NT2/D1 (cell line): ENCODE measurements at places on chromosomes 2 and 18.
A peak's percentile ranks its signal among the peaks of the same experiment; 100 is the strongest.

DNA sequence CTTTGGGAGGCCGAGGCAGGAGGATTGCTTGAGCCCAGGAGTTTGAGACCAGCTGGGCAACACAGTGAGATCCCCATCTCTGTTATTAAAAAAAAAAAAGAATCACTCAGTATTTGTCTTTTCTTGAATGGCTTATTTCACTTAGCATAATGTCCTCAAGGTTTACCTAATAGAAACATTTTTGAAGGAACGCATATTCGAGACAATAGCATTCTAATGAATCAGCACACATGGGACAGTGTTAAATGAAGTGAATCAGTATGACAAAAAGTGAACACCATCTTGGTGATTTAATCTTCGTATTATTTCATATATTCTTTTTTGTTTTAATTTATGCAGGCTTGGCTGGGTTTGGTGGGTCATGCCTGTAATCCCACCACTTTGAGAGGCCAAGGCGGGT, 44.7 kb downstream of the WIPF1 start:
- no peak for DNase-seq

- peak; percentile 11 for DNase-seq
These were observed 306.1 kb downstream of the CPS1 start for GRCh38 chr2:210862283-210863065.

DNA sequence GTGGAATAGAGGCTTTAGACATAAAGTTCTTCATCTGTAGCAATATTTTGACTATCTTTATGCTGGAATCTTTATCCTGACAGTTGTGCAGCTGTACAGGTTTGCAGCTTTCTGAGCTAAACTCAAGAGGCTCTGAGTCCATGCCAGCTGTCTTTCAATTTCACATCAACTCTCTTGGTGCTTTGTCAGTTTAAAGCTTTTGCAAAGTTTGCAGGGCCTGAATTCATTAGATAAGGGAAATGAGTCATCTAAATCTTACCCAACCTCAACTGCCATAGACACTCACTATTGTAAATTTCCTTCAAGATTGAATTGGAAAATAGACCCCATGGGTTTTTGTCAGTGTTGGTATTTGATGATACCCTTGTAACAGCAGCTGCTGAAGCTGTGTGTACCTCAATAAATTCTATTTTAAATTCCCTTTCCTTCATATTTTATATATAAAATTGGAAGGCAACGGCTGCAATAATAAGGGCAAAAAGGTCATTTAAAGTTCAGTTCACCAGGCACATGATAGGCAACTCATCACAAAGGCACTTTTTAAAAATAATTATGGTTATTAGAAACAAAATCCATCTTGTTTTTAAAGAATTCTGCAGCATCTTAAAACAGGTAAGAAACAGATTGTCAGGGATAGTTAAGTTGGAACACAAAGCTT, 169.9 kb upstream of the SLC39A10 start:
- DNase-seq = no peak

DNA sequence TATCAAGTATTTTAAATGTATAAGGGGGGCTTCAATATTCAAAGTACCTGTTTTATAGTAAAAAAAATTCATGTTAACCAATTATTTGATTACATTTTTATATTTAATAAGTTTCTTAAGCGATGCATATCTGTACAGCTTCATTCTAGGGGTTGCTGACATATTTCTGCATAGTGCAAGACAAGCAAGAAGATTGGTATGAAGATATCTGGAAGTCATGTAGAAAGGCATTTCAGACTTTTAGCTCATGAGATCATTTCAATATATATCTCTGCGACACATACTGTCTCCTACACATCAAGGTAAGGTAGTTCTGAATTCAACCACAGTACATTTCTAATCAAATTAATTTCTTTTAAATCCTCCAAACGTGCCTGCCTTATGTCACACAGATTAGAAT, 73.1 kb downstream of the MEMO1 start:
- DNase-seq = no peak

DNA sequence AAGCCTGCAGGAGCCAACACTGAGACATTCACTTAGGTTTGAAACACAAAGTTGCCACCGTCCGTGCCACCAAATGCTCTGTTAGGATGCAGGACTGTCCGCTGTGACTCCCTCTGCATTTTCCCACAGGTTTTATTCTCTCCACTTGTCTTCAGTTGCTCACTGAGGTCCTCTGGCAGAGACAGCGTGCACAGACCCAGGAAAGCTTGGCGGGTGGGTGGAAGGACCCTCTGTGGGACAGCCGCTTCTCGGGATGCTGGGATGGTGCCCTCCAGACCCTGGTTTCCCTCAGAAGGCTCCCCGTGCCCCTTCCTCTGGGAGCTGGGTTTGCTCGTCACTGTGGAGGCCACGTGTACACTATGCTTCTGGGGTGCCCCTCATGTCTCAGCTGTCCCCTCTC, 733.6 kb downstream of the GALR1 start:
- no peak for DNase-seq

- no peak for DNase-seq
These were observed 269.4 kb upstream of the LRRTM1 start for GRCh38 chr2:80573950-80574349.

DNA sequence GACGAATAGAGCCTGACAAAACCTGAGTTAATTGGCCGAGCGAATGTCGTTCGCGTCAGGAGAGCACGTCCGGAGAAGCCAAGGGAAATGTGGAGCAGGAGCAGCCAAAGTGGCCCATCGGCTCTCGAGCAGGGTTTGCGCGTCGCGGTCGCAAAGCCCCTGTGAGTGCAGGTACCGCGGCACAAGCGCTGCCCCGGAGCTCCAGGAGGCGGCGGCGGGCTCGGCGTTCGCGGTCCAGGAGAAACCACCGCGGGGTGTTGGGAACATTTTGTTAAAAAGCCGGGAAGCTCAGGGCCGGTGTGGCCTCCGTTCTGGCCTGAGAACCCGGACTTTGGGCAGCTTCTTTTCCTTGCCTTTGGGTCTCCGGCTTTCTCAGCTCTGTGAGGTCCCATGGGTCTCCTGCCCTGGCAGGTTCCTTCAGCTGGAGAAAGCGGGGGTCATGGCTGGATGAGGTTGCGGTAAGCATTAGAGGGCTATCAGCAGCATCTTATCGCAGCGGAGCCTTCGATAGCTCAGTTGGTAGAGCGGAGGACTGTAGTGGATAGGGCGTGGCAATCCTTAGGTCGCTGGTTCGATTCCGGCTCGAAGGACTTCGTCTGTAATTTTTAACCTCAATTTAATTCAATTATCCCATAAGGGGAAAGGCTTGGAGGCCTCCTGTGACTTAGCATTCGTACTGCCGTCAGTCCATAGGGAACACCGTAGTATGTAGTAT, 1.0 kb upstream of the AGBL5 start:
- DNase-seq = peak; percentile 88

GRCh38 chr18:13440277-13441248, 222.0 kb downstream of the LDLRAD4 start:
- DNase-seq = no peak

DNA sequence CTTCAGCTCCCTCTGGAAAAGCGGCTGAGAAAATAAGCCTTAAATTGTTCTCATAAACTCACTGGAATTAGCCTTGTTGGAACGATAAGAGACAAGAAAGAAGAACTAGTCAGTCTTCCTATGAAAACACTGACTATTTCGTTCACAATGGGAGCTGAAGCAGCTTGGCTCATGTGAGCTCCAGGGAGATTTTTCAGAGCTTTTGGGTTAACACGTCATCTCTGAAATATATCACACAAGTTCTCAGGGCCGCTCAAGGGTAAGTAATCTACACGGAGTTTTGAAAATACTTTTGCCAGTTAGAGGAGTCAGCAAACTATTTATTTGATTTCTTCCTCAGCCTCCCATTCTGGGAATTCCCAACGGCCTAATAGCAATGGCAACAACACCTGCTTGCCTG, 316.2 kb upstream of the MGAT5 start:
- no peak for DNase-seq

GRCh38 chr2:216557820-216558219, 59.2 kb downstream of the RPL37A start:
- no peak for DNase-seq

GRCh38 chr2:212979046-212979612, 172.3 kb downstream of the IKZF2 start:
- DNase-seq = no peak

- DNase-seq = no peak
These were observed 327.2 kb upstream of the TRIB2 start for GRCh38 chr2:12389344-12390045.

DNA sequence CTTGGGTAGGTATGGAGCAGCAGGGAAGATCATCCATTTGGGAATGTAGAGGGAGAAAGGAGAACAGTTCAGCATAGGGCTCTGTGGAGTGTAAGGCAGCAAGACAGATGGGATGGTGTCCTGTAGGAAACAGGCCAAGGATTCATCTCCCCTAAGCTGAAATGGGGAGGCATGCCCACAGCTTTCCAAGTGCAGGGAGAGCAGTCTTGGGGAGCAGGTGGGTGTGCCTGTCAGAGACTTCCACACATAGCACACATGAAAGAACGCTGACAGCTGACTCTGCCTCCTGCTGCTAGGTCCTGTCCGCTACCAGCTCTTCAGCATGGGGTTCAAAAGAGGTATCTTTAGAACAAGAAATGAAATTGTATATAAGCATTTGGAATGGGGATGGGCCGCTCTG, 9.0 kb downstream of the SETBP1 start:
- DNase-seq = no peak

DNA sequence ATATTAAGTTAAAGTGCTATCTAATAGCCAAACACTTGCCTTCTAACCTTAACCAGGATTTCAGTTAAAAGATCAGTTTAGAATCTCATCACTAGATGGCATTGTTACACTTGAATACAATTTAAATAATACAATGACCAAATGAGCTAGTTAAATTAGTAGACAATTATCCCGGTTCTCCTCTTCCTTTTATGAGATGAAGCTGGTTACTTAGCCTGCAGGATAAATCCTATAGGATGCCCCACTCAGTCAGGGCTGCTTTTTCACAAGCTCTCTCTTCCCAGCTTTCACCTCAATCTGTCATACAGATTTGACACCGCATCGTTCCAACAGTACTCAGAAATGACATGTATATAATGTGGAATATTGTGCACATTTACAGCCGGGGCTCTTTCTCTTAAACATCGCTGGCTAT, 678.8 kb downstream of the KCNJ3 start:
- DNase-seq = peak; percentile 8

DNA sequence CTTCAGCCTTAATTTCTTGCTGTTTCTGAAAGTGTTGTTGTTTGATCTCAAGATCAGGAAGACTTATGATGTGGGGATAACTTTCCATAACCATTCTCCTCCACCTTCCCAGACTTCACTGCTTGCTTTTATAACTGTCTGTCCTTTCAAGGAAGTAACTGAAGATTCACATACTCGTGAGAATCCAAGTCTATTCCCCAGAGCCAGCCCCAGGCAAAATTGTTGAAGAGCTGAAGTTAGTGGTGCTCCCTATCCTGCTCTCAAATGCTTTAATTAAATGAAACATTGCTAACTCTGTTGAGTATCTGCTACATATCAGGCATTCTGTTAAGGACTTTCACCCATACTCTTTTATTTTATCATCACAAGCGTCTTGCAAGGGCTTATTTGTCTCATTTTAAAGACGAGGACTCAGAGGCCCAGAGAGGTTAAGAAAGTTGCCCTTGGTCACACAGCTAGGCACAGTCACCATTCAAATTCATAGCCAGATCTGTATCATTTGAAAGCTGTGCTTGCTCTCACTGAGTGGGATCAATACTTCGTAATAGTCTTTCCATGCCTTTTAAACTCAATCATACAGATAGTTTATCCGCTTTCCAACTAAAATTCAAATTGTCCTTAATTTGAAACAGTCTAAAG, 189.8 kb upstream of the TCF4 start:
- no peak for DNase-seq

DNA sequence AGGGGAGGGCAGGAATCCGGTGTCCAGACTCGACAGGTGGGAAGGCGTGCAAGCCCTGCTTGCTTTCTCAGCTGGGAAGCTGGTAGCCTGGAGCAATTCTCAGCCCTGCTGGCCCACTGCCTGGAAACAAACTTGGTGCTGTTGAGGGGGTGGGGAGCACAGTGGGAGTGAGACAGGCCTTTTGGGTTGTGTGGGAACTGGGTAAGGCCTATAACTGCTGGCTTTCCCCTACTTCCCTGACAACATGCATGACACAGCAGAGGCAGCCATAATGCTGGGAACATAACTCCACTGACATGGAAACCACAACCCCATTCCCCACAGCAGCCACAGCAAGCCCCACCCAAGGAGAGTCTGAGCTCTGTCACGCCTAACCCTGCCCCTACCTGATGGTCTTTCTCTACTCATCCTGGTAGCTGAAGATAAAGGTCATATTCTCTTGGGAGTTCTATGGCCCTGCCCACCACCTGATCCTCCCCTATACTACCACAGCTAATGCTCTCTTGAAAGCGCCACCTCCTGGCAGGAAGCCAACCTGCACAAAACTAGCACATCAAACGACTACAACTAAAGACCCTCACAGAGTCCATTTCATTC, 122.9 kb upstream of the ACVR1C start:
- DNase-seq = peak; percentile 23

DNA sequence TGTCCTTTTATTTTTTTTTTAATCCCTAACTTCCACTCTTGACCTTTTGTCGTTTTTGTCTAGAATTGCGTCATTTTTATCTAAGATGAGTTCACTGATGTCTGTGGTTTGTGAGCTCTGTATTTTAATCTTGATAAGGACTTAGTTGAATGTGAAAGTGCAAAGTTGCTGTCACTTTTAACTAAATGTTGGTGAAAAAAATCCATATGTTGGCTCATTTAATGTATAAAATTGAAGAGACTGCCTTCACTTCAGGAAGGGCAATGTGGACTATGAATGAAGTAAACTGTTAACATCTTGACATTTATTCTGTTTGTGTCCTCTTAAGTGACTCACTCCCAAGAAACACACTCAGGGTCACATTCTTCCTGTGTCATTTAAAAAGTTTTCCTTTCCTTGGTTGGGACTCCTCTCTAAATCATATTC, 256.6 kb upstream of the RASGRP3 start:
- no peak for DNase-seq

DNA sequence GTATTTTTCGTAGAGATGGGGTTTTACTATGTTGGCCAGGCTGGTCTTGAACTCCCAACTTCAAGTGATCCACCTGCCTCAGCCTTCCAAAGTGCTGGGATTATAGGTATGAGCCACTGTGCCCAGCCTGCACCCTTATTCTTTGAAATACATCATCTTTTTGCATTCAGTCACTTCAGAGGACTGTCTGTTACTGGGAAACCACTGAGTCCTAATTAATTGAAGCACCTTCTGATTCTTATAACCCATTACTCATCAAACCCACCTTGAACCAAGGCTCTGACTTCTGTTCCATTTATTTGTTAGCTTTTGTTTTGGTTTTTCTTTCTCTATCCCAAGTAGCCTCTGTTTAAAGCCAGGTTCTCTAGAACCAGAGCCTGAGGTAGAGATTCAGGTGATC, 49.6 kb downstream of the CPO start:
- DNase-seq = no peak

DNA sequence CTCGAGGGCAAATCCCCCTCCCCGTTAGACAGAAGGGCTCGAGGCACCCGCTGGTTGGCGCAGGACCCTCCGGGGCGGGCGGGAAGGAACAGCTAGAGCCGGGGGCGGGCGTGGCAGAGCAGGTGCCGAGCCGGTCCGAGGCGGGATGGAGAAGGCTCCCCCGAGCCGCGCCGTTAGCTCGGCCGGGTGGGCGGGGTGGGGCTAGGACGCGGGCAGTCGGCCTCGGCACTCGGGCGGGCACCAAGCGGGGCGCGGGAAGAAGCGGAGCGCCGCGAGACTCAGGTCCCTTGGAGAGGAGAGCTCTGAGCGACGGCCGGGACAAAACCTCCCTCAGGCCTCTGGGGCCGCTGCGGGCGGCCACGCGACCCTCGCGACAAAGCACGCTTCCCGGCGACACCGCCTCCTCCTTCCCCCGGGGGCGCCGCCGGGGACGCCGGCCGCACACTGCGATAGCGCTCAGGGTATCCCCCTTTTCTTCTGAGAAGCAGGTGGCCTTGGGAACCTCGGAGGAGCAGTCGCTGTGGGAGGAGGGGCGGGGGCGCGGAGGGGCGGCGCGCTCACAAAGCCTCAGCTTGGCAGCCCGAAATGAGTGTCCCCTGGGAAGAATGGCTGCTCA, 721 bp downstream of the FHOD3 start:
- no peak for DNase-seq
